ENCODE measurements at places on chromosomes 12 and 14. TPM values are rescaled to one million over a fixed set of nuclear protein-coding genes. Genes with fewer than 3 reads are reported as not detected.

The MSI1 gene
- not detected for total RNA-seq

- no peak for DNase-seq
Measured at GRCh38 chr12:108985750-108986149, 35.1 kb downstream of the SVOP start.

- DNase-seq = no peak
Measured at GRCh38 chr12:46005151-46005797, 14.9 kb upstream of the SCAF11 start.

- DNase-seq = no peak
Measured at GRCh38 chr12:106980944-106981343, 6.0 kb downstream of the MTERF2 start.

- DNase-seq = no peak
Measured at GRCh38 chr12:124143726-124144125, 151.2 kb upstream of the RFLNA start.

Data from MG63 (cell line).